ENCODE measurements at places on chromosomes 12 and 14. TPM values are rescaled to one million over a fixed set of nuclear protein-coding genes. Genes with fewer than 3 reads are reported as not detected.

Gene JPH4
- 0.10 TPM for total RNA-seq

Gene GON7
- total RNA-seq: 5.0 TPM

Gene ATXN2
- 23.2 TPM for total RNA-seq

DNA sequence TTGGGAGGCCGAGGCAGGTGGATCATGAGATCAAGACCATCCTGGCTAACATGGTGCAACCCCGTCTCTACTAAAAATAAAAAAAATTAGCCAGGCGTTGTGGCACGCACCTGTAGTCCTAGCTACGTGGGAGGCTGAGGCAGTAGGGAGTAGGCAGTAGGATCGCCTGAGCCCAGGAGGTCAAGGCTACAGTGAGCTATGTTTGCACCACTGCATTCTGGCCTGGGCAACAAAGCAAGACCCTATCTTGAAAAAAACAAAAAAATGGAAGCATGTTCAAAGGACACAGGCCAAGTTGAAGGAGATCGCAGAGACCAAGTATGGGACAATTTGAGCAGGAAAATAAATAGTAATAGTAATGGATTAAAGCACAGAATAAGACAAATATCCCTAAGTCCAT, 14.2 kb downstream of the NCAPD2 start:
- DNase-seq: no peak

GRCh38 chr14:55125403-55125802, 3.6 kb upstream of the LGALS3 start:
- no peak for DNase-seq
